ENCODE measurements at places on chromosomes 1 and 21. TPM values are rescaled to one million over a fixed set of nuclear protein-coding genes. Genes with fewer than 3 reads are reported as not detected.

AADACL3 gene
- not detected for total RNA-seq

- no peak for DNase-seq
Measured at GRCh38 chr1:151990856-151991198, 2.8 kb downstream of the S100A10 start.

GRCh38 chr1:159917533-159918351 lies 7.6 kb downstream of the TAGLN2 start:
- DNase-seq, result no peak

GRCh38 chr1:208006258-208006920 lies 95.5 kb upstream of the CD34 start:
- no peak for DNase-seq

DNA sequence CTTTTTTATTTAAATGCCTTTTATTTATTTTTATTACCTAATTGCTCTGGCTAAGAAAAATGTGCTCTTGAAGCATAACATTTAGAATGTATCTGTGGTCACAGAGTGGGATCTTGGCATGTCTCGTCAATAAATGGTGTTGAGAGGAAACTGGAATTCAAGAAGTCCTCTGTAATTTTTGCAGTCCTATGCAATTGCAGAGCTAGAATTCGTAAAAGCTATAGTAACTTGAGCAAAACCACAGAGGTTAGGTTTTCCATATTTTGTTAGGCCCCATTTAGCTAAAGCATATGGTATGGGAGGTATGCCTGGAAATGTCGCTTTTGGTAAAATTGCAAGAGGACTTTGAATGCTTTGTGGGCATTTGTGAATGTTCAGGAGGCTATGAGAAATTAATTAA lies 466.7 kb upstream of the NFIA start:
- DNase-seq, result no peak

DNA sequence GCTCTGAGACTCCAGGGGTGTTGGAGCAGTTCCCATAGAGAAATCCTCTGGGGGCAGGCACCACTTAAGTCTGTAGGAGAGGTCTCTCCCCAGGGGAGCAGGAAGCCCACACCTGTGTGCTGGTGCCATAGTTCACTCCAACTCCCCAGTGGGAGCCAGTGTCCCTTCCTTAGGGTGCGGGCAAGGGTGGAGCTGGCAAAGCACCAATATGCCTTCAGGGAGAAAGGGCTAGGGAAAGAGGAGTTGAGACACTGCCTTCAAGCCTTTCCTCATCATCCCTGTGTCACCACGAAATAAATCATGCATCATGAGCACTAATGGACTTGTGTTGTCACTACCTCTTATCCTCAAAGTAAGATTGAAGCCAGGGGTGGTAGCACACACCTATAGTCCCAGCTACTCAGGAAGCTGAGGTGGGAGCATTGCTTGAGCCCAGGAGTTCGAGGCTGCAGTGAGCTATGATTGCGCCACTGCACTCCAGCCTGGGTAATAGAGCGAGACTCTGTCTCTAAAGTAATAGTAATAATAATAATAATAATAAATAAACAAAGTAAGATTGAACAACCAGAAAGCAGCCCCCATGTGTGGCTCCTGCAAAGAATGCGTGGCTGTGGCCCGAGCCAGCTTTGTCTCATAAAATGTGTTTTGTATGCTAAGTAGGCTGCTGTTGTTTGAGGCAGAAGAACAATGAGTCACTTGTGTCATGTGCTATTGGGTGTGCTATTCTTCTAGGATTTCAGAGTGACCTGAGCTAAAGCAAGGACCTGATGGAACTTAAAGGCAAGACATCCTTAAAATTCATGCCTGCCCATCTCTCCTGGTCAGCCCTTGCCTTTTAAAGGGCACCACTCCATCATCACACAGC lies 6.7 kb upstream of the TIE1 start:
- peak; percentile 76 for DNase-seq

DNA sequence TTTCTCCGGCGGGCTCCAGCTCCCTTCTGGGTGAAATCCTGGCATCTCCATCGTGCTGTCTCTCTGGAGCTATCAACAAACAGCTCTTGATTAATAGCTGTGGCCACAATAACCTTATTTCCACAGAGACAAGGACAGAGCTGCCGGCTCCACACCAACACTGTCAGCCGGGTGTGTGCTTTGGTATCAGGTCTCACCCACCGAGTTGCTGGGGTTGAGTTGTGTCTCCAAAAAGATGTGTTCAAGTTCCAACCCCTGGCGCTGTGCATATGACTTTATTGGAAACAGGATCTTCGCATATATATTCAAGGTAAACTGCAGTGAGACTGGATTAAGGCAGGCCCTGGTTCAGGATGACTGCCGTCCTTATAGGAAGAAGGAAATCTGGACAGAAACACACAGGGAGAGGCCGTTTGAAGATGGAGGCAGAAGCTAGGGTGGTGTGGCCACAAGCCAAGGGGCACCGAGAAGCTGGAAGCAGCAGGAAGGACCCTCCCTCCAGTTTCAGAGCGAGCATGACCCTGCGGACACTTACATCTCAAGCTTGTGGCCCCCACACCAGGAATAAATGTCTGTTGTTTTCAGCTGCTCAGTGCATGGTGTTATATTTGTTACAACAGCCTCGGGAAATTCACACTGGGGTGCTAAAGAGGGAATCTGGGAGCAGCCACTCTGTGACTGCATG lies 88.4 kb upstream of the TMPRSS2 start:
- DNase-seq, result no peak

- no peak for DNase-seq
Measured at GRCh38 chr1:145926686-145927062, 610 bp downstream of the RBM8A start.

- DNase-seq, result no peak
Measured at GRCh38 chr1:43731867-43732531, 24.7 kb downstream of the ST3GAL3 start.

DNA sequence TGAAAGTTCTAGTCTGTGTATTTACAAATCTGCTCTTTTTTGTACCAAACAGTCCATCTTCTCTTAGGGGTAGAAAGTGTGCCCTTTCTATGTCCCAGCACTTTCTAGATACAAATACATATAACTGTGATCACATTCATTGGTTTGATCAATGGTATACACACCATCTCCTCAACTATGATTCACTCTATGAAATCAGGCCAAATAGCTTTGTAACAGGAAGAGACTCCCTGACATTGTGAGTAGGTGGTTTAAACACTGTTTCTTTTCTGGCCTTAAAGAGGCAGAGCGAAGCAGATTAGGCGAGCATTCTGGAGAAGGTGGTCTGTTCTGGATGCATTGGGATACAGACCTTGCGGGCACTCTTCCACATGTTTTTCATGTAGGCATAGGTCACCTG lies 39.3 kb upstream of the EXOSC10 start:
- DNase-seq, result no peak

Measured in Peyer's patch (tissue), 4 donors.